Erythroblast (primary cell): ENCODE measurements at places on chromosomes 2 and 18.

GRCh38 chr2:67503066-67503795 is 106.1 kb downstream of the ETAA1 start:
- DNase-seq = no peak

DNA sequence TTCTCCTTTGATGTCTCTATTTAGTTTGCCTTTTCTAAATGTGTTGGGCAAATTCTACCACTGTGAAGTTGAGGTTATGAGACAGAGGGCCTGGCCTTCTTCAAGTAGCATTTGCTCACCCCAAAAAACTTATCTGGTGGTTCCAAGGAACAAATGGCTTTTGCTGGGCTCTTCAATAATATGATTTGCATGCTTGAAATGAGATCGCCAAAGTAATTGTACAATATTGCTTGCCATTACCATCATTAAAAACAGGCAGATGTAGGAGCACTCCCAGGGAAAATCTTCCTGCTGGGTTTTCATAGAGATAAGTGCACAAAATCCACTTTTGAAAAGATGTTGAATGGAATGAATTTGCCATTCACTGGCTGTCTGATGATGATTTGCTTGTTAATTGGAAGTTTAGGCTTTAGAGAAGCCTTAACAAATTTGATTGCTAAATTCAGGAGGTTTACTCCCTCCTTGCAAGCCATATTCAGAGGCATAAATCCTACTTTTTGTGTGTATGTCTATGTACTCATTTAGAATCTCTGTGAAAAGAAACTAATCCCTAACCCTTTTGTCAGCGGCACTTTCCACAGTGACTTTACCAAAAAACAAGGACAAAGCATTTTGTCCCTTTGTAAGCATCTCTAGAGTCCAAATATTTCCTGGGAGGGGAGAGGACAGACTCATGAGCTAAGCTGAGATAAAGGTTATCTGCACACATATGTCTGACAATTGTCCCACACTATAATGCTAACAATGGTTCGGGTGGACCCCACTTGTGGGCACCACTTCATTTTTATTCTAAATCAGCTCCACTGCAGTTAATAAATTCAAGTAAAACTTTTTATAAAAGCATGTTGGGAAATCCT is 240.8 kb upstream of the PIK3C3 start:
- no peak for DNase-seq

DNA sequence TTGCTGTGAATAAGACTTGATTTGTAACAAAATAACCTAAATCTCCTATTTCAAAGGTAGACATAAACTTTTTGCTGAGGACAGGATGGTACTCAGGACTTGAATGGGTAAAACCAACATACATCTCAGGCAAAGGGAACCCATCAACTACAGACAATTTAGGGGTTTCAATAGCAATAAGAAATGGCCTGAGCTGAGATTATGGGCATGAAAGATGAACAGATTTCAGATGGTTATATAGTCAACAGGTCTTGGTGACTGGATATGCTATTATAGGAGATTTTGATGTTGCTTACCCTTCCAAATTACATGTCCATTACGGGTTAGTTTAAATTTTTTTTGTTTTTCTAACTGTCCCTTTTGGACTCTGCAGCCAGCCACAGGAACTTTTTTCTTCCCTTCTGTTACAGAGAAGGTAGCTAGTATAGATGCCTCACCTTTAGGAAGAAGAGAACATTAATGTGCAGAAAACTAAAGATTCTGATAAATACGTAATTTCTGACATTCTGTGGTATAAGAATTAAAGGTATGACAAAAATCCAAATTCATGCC is 4.6 kb downstream of the RPS27A start:
- peak; percentile 9 for DNase-seq

DNA sequence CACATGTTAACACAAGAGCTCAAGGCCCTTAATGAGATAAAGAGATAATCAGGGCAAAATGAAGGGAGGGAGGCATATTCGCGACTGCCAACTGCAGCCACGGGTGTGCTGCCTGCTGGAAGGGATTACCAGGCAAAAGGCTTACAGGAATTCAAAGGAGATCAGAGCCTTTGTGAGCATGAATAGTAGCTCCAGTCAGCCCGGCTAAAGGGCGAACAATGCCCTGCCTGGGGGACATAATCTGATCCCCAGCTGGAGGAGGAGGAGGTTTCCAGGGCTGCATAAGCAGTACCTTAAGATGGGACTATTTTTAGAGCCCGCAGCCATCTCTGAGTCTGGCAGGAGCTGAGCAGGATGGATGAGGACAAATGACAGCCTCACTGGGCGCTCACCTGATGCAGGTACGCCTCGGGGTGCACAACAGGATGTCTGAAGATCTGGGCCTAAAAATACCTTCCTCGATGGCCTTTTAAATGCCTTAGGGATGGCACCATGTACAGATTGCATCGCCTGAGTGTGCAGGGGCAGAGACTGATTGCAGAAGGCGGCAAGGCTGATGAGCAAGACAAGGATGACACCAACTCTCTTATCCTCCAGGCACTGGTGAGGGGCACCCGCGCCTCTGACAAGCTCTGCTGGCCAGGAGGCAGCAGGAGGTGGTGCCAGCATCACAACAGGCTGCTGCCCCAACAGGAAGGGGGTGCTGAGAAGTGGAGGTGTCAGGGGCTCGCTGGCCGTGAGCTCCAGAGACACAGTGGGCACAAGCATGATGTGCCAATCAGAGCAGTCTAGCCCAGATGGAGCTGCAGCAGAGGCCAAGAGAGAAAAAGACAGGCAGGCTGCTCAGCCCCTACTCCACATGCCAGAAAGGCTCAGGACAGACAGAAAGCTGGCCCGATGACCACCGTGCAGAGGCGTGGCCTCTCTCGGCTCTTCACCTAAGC is 111.4 kb downstream of the EIPR1 start:
- DNase-seq = no peak

- no peak for DNase-seq
These were observed 661.5 kb downstream of the ERBB4 start for GRCh38 chr2:211877061-211877460.

GRCh38 chr2:56185101-56185581 is 1.4 kb downstream of the CCDC85A start:
- DNase-seq = no peak

DNA sequence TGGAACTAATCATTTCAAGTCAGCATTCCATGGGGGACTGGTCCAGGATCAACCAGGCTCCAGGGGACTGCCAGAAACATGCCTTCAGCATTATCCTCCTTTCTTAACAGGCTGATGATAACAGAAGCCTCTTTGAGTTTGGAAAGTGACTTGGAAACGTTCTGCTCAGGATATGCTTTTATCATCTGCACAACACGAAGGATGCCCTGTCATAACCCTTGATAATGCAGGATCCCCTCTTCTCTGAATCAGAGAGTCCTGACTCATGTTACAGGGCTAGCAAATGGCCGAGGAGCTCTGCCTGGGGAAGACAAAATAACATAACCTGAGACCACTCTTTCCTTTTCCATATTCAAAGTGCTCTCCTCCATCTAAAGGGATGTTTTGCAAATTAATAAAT is 6.7 kb downstream of the SCYGR3 start:
- DNase-seq = no peak

- DNase-seq = no peak
These were observed 154.9 kb upstream of the NDUFV2 start for GRCh38 chr18:8947566-8947965.

DNA sequence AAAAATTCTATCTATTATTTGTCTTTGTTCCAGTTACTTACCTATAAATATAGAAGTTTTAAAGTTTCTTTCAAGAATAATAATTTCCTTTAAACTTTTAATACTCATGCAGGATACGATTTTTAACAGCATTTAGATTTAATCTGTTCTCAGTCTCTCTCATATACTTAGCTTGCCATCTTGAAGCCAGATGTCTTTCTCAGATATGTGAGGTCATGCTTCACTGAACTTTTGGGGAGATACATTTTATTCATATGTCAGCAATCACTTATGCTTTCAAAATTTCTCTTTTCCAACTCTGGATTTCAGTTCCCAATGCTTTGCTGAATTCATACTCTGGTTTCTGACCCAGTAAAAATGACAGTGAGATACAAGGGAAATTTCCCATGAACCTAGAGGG is 66.5 kb upstream of the CCDC178 start:
- DNase-seq = peak; percentile 10

DNA sequence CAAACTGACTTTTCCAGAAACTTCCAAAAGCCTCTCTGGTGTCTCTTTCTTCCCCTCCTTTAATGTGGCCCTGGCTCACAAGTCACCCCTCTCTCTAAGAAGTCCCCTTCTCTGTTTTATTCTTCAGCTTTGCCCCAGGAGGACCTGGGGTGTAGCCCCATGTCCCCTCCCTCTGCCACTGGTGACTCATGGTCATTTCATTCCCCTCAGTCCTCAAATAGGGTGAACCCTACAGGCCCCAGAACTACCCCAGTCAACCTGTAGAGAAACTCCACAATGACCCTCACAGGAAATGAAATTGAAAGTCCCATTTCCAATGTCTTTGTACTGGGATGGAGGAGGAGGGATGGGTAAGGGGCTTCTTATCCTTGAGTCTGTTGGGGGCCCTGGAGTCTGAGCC is 6.2 kb upstream of the SPEG start:
- no peak for DNase-seq

- no peak for DNase-seq
These were observed 724.5 kb downstream of the EPHA4 start for GRCh38 chr2:220847589-220847988.

DNA sequence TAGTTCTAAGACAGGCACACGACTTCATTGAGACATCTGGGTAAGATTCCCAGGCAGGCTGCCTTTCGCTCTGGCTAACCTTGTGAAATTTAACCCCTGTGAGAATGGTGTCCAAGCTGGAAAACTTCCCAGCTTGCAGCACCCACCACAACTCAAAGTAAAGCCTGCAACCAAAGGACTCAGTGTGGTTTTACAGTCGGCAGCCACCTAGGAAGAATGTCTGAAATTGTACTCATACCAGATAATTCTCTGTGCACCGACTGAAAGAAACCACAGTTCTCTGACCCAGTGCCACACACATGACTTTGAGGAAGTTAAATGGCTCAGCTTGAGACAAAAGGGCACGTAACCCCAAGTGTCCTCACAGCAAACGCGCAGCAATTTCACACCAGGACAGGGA is 125.7 kb downstream of the RBMS1 start:
- no peak for DNase-seq

DNA sequence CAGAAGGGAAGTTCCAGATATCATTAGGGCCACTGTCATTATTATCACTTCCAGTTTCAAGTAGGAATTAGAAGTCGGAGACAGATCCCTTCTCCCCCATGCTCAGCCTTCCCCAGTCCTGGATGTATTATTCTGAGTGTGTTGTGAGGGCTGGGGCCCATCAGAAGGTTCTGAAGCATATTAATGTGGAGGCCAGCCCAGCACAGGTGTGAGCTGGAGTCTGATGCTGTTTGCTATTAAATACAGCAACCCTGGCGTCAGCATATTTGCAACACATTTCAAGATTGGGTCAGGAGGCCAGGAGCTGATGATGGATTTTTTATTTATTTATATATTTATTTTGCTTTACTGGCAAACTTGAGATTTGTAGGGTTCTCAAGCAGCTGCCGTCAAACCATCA is 195.2 kb downstream of the NRP2 start:
- DNase-seq = no peak

DNA sequence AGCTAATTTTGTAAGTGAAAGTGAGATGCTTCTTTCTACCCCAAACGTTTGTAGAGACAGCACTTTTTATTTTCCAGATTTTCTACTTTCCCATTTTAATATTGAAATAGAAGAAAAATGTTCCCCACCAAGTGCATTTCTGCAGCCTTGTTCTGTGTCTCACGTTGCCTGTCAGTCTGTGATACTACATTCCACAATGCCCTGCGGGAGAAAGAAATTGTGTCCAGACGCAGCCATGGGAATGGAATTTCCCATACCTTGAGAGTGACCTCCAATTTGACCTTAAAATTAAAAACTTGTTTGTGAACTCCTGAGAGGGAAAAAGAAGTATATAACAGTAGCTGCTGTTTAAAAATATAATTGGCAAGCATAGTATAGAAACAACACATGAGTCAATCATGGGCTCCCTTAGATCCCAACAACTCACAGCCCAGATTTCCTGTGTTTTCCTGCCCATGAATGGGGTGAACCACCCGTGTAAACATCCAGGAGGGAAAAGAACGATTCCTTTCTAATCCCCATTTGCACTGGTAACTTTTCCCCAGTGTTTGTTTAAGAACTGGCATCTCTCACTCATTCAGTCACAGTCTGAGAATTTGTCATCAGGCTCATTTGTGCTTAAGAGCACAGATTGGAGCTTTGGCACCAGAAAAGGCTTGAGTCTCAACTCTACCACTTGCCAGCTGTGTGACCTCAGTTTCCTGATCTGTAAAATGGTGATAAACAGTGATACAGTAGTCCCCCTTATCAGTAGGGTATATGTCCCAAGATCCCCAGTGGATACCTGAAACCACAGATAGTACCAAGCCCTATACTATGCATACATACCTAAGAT is 166.1 kb upstream of the ZNF521 start:
- DNase-seq = no peak

GRCh38 chr2:203972066-203972465 is 35.5 kb downstream of the ICOS start:
- no peak for DNase-seq

DNA sequence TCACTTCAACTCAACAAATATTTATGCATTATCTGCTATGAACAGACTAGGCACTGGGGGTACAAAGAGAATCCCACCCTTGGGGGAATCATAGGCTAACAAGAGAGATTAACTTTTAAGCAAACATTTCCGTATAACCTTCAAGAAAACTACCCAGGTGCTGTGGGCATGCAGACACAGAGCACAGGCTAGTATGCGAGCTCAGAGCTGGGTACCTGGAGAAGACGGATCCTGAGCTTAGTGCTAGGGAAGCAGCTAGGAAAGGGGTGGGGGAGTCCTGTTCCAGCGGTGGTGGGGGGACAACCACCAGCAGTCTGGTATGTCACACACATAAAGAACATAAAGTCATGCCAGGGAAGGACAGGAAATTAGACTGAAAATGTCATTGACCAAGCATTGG is 17.5 kb upstream of the DSG3 start:
- DNase-seq = no peak

GRCh38 chr2:187138265-187138664 is 289.3 kb upstream of the ZSWIM2 start:
- DNase-seq = peak; percentile 13

- no peak for DNase-seq
These were observed 671.0 kb upstream of the ACVR2A start for GRCh38 chr2:147173798-147174197.

DNA sequence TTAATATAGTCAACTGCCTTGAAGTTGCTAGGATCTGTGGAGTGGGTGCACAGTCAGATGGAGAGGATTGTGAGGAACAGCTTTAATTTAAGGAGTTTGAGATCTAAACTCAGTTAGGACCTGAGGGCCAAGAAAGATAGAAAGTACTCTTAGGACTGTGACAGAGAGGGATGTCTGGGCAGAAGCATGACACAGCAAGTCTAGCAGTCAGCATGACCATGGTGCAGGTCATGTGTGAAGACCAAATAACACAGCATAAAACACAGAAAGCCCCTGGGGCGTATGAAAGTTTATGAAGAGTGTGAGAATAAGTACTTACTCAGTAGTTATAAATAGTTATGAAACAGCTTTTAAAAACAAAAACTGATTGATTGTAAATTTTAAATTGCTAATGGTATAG is 107.2 kb downstream of the GALNT1 start:
- DNase-seq = peak; percentile 68

- peak; percentile 62 for DNase-seq
These were observed 138.0 kb downstream of the AGPS start for GRCh38 chr2:177530561-177530960.

GRCh38 chr2:78568782-78569373 is 456.6 kb upstream of the REG3G start:
- no peak for DNase-seq

- DNase-seq = no peak
These were observed 37.0 kb downstream of the MAL start for GRCh38 chr2:95062242-95063085.
